Foreskin melanocyte (primary cell): ENCODE measurements at places on chromosomes 4 and X.

DNA sequence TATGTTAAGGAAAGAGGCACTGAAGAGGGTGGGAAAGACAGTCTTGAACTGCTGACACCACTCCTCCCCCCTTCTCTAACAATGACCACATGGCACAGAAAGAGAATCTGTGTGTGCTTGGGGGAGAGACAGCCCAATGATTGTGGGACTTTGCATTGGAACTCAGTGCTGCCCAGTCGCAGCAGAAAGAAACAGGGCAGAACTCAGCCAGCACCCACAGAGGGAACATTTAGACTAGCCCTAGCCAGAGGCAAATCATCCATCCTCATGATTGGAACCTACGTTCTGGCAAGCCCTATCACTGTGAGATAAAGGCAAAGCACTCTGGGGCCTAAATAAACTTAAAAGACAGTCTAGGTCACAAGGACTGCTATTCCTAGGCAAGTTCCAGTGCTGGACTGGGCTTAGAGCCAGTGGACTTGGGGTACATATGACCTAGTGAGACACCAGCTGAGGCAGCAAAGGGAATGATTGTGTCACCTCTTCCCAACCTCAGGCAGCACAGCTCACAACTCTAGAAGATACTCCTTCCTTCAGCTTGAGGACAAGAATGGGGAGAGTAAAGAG lies 132.8 kb upstream of the S100G start:
- DNase-seq, result peak; percentile 10

DNA sequence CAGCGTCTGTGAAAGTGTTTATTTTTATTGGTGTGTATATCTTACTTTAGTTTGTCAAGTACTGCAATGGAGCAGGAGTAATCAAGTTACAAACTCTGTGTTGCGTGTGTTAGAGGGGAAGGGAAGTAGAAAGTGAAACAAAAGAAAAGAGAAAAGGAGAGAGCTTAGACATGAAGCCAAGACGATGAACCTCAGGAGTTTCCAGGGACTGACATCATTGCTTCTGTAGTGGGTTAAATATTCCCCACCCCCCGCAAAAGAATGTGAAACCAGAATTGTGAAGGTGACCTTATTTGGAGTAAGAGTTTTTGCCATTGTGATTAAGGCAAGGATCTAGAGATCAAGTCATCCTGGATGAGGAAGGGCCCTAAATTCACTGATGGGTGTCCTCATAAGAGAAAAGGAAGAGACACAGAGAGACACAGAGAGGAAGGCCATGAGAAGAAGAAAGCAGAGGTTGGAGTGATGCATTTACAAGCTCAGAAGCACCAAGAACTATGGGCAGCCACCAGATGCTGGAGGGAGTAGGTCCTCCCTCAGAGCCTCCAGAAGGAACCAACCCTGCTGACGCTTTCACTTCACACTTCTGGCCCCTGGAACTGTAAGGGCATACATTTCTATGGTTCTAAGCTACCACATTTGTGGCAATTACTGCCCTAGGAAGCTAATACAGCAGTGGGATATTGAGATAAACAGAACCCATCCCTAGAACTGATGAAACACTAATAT lies 173.6 kb upstream of the SFRP2 start:
- no peak for DNase-seq

DNA sequence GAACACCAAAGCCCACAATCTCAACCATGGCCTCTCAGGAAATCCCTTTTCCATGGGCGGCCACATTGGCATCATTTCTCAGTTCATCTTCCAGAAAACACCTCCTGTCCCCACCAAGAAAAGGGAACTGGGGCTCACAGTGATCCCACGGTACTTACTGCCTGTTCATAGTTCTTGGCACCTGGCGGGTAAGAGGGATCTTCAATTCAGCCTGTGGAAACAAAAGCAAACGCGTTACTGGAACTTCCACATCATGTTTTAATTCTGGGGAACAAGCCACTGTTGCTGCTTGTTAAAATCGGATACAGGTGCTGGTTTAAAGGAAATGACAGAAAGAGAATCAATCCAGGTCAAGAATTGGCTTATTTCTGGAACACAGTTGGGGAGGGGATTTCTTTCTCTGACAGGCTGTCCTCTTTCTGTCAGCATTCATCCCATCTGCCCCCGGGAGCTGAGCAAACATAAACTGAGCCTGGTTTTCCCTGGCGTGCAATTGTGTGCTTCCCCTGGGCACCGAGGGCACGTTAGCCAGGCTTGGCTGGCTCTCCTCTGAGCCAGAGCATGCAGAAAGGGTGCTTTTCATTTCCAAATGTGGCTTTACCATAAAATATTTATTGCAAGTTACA lies 16.8 kb downstream of the CLNK start:
- DNase-seq, result no peak

- peak; percentile 8 for DNase-seq
Measured at GRCh38 chr4:62408454-62408853, 1208.3 kb downstream of the ADGRL3 start.
